CD4-positive, alpha-beta memory T cell (primary cell): ENCODE measurements at places on chromosomes 4 and X. TPM values are rescaled to one million over a fixed set of nuclear protein-coding genes. Genes with fewer than 3 reads are reported as not detected.

The GAGE13 gene
- total RNA-seq, result not detected

The NPY2R gene
- total RNA-seq, result not detected

The MAPK10 gene
- not detected for total RNA-seq

The RNF128 gene
- total RNA-seq, result 0.11 TPM

The RTL3 gene
- total RNA-seq, result not detected

The TEX11 gene
- total RNA-seq, result not detected

DNA sequence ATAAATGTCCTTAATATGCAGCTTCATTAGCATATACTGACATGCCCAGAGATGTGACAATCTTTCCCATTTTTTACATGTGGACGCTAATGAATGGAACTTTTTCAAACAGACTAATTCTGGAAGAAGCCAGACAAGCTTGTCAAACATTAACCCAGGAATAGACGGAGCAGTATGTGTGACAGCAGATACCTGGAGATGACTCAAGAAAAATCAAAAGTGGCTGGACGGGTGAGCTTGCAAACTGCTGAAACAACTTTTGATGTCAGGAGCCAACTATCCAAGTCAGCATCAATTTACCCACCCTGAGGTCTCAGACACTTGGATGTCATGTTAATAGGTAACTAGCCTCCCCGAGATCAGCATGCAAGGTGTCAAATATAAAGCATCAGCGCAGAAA lies 183.0 kb downstream of the PACRGL start:
- H3K27me3 ChIP-seq, result no peaks in the 10 kb centered on the region
- H3K4me1 ChIP-seq, result no peaks in the 10 kb centered on the region
- no peak for DNase-seq
- H3K27ac ChIP-seq, result no peak overlapping the region
- no peak overlapping the region for H3K4me3 ChIP-seq

DNA sequence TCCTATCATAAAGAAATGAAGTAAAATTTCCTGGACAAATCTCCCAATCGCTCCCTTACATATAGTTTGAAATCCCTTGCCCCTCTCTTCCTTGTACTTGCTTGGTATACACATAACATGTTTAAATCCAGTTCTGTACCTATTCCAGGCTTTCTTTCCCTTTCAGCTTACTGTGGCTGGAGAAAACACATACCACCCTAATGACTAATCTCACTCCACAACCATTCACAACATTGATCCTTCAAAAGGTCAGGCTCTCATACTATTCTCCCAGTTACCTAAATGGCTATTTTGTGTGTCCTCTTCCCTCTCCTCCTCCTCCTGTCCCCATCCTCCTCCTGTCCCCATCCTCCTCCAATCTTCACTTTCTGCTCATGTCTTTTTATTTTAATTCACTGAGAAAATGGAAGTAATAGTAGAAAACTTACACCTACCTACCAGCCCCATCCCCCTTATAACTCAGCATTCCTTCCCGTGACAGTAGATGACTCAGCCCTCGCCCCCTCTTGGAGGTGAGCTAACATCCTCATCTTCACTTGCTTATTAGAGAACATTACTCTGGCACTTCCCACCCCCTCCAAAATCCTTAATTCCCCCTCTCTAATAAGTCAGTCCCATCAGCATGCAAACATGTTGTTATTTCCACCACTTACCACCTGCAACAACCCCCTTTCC lies 77.5 kb downstream of the IL15 start:
- DNase-seq, result no peak
- H3K27ac ChIP-seq, result no peak overlapping the region
- H3K27me3 ChIP-seq, result no peaks in the 10 kb centered on the region

DNA sequence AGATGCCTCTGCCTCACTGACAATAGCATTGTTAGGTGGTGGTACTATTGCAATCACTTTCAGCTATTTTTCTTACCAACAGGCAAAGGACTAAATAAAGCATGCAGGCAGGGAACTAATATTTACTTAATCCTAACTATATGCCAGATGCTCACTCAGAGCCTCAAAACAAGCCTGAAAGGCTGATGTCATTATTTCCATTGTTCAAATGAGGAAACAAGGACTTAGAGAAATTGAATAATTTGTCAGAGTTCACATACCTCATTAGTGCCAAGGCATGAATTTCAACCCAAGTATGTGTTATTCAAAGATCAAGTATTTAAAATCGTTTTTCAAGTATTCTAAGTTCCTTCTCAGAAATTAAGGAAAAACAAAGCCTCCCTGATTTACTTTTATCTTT lies 374.9 kb upstream of the TECRL start:
- DNase-seq, result no peak
- no peak overlapping the region for H3K27ac ChIP-seq
- no peaks in the 10 kb centered on the region for H3K27me3 ChIP-seq
- no peaks in the 10 kb centered on the region for H3K36me3 ChIP-seq
- no peak overlapping the region for H3K4me3 ChIP-seq

DNA sequence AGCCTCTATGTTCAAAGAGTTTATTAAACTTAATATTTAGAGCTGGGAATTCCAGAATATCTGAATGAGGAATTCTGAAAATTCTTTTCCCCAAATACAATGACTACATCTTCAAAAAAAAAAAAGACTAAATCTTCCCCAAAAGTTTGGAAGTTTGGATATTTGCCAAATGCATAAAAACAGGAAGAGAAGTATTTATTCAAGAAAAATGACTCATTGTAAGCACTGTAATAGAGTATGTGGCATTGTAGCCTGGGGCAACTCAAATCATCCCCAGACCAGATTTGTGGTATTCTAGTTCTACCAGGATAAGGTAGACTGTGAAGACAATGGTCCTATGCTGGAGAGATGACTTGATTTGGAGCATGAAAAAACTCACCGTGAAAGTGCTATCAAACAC lies 78.5 kb upstream of the PDHA2 start:
- no peaks in the 10 kb centered on the region for H3K27me3 ChIP-seq
- H3K27ac ChIP-seq, result no peak overlapping the region
- H3K36me3 ChIP-seq, result no peaks in the 10 kb centered on the region
- no peak for DNase-seq
- no peaks in the 10 kb centered on the region for H3K4me1 ChIP-seq

DNA sequence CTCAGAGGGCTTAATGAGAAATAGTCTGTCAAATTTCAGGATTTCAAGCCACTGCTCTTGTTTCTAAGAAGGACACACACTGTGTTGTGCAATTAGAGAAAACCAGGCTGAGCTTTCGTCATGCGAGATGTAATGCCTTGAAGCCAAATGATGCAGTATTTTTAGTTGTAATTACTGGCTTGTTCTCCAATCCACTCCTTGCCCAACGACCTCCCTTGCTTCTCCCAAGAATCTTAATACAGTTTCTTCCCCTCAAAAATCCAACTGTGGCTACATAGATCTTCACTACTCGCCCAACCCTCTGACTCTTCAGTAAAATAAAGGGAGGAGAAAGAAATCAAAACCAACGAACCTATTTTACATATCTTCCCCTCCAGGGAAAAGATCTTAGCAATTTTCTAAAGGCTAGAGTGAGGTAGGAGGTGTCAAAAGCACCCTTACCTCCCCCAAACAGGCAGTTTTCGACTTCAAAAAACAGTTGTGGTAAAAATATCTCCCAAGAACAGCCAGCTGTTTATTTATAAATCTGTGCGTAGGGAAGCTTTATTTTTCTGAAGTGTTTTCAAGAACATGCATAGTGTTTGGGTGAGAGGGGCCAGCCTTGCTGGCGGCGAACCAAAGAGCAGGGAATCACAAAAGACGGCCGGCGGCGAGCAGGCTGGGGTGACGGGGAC lies 68.7 kb downstream of the MGST2 start:
- DNase-seq, result no peak
- H3K27me3 ChIP-seq, result peaks cover 4% of the 10 kb centered on the region

DNA sequence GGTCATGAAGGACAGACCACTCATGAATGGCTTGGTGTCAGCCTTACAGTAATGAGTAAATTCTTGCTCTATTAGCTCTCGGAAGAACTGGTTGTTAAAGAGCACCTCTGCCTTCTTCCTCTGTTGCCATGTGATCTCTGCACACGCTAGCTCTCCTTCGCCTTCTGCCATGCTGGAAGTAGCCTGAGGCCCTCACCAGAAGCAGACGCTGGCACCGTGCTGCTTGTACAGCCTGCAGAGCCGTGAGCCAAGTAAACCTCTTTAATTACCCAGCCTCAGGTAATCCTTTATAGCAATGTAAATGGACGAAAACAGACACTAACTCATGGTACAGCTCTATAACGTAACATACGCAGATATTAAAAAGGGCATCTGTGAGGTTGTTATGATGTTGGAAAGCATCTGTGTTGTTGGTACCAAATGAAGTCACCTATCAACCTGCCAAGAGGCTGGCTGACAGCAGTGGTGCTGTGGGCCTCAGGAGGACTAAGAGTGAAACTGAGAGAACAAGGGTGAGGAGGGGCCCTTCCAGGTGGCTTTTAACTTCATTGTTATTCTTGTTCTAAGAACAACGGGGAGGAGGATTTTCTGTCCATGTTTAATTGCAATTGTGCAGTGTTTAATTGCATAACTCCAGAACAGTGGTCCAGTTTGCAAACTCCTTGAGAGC lies 69.2 kb downstream of the CRMP1 start:
- no peaks in the 10 kb centered on the region for H3K27me3 ChIP-seq
- H3K27ac ChIP-seq, result no peak overlapping the region
- no peak overlapping the region for H3K4me3 ChIP-seq
- no peaks in the 10 kb centered on the region for H3K36me3 ChIP-seq

GRCh38 chr4:113682730-113683537 lies 78.6 kb downstream of the CAMK2D start:
- no peak overlapping the region for H3K27ac ChIP-seq
- H3K27me3 ChIP-seq, result no peaks in the 10 kb centered on the region
- no peak overlapping the region for H3K4me3 ChIP-seq
- no peaks in the 10 kb centered on the region for H3K36me3 ChIP-seq
- DNase-seq, result peak; percentile 67
- peaks cover 41% of the 10 kb centered on the region for H3K4me1 ChIP-seq

DNA sequence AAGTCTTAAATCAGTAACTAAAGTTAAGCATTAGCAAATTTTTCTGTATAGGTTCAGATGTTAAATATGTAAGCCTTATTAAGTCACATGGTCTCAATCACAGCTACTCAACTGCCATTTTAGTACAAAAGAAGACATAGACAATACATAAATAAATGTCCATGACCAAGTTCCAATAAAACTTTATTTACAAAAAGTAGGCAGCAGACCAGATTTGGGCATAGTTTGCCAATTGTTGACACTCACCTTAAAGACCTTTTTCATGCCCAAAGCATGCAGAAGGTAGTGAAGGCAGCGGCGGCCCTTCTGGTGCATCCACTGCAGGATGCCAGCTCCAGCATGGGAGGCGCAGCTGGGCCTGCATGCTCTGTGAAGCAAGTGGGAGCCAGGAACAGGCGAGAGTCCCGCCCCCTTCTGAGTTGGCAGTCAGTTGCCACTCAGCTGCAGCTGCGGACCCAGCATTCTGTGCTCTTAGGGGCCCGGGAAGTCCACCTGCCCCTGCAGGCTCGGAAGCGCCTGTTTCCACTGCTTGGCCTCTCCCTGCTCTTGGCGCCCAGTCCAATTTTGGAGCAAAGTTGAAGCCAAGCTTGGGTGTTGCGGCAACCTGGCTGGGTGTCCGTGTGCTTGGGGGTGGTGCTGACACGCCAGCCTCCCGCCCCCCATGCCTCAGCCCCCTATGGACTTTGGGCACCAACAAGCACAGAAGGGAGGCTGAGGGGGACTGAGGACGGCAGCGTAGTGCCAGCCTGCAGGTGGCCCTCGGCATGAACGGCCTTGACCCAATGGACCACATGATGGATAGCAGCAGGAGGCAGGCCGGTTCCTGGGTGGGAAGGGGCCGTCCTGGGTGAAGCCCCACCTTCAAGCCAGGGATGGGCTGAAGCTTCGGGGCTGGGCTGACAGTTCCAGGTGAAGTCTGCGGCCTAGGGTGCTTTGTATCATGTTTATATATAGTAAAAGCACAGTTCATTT lies 42.4 kb upstream of the PABPC4L start:
- H3K27me3 ChIP-seq, result no peaks in the 10 kb centered on the region
- no peaks in the 10 kb centered on the region for H3K36me3 ChIP-seq
- no peaks in the 10 kb centered on the region for H3K4me1 ChIP-seq
- no peak for DNase-seq
- no peak overlapping the region for H3K27ac ChIP-seq
- H3K4me3 ChIP-seq, result no peak overlapping the region

- no peaks in the 10 kb centered on the region for H3K27me3 ChIP-seq
- no peaks in the 10 kb centered on the region for H3K36me3 ChIP-seq
- H3K4me3 ChIP-seq, result no peak overlapping the region
- H3K4me1 ChIP-seq, result no peaks in the 10 kb centered on the region
- H3K27ac ChIP-seq, result no peak overlapping the region
- no peak for DNase-seq
These were observed 115.7 kb downstream of the SLIT2 start for GRCh38 chr4:20367446-20367845.

DNA sequence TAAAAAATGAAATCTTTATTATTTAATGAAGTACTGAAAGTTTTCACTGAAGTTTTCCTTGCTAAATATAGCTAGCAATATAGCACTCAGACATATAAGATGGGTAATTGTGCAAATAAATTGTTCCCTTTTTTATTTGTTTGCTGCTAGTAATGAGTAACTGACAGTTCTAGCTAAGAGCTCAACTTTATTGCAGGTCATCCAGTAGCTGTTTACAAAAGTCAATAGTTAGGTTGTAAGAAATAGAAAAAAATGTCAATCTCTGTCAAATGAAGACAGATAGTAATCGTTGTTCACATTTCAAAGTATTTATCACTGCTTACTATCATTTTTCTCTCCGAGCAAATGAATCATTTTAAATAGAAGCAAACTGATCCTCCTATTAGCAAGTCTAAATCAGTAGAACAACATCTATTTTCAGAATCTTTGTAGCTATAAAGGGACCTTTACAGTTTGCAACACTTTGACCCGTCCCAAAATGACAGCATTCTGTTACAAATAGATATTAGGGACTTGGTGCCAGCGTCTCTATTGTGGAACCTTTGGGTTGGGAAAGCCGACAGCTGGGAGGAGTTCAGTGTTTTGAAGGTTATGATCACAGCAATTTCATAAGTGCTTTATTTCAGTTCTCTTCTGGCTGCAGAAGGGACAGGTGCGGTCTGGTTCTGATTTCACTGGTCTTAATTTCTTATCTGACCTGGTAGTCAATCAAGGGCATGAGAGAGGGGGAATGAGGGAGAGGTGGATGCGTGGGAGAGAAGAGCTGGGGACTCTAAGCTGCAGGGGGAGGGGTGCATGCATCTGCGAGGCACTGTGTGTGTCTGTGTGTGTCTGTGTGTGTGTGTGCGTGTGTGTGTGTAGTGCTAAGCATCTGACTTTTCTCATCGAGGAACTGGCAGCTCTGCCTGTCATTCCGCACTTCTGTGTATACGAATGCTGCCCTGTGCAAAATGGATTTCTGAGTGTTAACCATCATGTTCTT lies 227.9 kb upstream of the PITX2 start:
- no peaks in the 10 kb centered on the region for H3K4me1 ChIP-seq
- H3K36me3 ChIP-seq, result no peaks in the 10 kb centered on the region
- H3K27me3 ChIP-seq, result no peaks in the 10 kb centered on the region
- H3K27ac ChIP-seq, result no peak overlapping the region
